ENCODE measurements at places on chromosomes 13 and 19.

DNA sequence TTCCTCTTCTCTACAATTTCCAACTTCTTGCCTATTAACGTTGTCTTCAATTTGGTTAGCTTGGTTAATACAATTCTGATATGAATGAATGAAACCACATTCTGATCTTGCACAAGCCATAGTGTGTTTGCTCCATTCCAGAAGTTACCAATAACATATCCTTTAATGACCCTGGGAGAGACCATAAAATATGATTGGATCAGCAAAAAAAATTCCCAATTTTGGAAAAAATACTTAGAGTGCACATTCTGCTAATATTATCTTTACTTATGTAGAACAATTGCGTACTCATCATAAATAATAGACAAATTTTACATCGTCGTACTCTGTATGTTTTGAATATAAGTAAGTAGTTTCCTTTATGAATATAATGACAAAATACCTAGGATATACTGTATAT is 117.2 kb downstream of the SLITRK5 start:
- DNase-seq: no peak

- no peak for DNase-seq
Measured at GRCh38 chr19:38852231-38853044, 2.7 kb upstream of the HNRNPL start.

DNA sequence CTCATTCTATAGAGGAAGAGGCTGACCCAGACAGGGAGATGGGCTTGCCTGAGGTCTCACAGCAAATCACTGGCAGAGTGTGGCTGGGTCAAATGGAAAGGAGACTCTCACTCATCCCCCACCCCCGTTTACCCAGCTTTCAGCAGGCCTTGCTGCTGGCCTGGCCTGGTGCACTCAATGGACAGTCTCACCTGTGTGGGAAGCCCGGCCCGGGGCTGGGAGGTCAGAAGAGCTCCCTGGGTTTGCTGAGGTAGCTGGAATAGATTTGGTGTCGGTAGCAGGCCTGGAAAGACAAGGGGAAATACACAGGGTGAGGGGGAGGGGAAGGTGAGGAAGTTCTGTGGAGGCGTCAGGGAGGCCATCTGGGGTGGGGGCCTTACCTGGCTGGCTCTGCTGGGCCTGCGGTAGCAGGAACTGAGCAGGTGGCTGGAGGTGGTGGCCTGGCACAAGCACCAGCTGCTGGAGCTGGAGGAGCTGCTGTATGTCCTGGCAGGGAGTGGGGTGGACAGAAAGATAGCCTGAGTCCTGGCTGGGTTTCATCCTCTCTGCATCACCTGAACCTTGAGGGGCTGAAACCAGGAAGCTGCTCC is 23.5 kb downstream of the ZNF574 start:
- no peak for DNase-seq

- no peak for DNase-seq
Measured at GRCh38 chr13:47433461-47434005, 536.7 kb upstream of the HTR2A start.

- DNase-seq: no peak
Measured at GRCh38 chr19:6103894-6104293, 6.4 kb downstream of the RFX2 start.

DNA sequence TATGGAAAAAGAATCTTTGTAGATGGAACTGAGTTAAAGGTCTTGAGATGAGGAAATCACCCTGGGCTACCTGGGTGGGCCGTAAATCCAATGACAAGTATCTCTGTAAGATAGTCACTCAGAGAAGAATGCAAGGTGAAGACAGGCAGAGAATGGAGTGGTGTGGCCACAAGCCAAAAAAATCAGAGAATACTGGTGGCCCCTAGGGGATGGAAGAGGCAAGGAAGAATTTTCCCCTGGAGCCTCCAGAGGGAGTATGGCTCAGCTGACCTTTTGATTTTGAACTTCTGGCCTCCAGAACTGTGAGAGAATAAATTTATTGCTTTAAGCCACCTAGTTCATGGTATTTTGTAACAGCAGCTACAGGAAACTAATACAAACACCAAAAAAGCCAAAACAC is 32.7 kb upstream of the CSNK1A1L start:
- DNase-seq: no peak

- DNase-seq: no peak
Measured at GRCh38 chr13:33096886-33097605, 80.8 kb downstream of the KL start.
